Chondrocyte (in vitro differentiated cells): ENCODE measurements at places on chromosomes 16 and 17. TPM values are rescaled to one million over a fixed set of nuclear protein-coding genes. Genes with fewer than 3 reads are reported as not detected.

The MT1B gene
- total RNA-seq: not detected in 3 replicates

The GPR142 gene
- not detected in 3 replicates for total RNA-seq

The ARHGAP23 gene
- total RNA-seq: 109 to 165 TPM (median 157 TPM) in 3 replicates

The RAPGEFL1 gene
- 3.6 to 5.5 TPM (median 3.9 TPM) in 3 replicates for total RNA-seq

The CCL8 gene
- total RNA-seq: not detected in 3 replicates

GRCh38 chr16:22388101-22388644 is 13.8 kb upstream of the CDR2 start:
- H3K27me3 ChIP-seq: no peaks in the 10 kb centered on the region
- peaks cover 13% of the 10 kb centered on the region for H3K4me1 ChIP-seq
- H3K36me3 ChIP-seq: no peaks in the 10 kb centered on the region
- H3K27ac ChIP-seq: no peak overlapping the region
- no peak for DNase-seq

DNA sequence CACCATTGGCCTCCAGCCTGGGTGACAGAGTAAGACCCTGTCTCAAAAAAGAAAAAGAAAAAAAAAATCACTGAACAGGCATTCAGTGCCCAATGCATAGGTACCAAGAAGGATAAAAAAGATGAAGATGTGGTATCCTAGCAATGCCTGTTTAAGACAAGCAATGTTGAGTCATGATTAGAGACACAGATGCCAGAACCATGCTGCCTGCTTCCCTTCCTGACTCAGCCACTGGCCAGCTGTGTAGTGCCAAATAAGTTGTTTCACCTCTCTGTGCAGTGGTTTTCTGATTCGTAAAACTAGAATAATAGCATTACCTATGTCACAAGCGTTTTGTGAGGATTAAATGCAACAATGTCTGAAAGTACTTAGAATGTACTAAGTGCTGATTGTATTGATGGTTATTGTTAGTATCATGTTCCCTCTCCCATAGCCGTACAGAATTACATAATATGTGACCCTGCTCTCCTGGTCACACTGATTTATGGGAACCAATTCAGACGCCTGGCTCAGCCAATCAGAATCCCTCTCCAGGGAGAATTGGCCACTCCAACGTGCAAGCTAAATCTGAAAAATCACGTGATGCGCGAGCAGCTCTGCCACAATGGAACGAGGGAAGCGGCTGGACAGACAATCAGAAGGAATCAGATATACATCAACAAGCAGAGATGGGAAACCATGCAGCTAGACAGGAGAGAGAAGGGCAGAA is 241.9 kb downstream of the SLC39A11 start:
- no peak overlapping the region for H3K4me3 ChIP-seq
- no peak for DNase-seq
- H3K27me3 ChIP-seq: no peaks in the 10 kb centered on the region

- H3K4me3 ChIP-seq: no peak overlapping the region
- H3K27me3 ChIP-seq: peaks cover 19% of the 10 kb centered on the region
- no peaks in the 10 kb centered on the region for H3K36me3 ChIP-seq
- H3K27ac ChIP-seq: no peak overlapping the region
- no peak for DNase-seq
These were observed 17.4 kb downstream of the ZNF423 start for GRCh38 chr16:49838441-49839016.

DNA sequence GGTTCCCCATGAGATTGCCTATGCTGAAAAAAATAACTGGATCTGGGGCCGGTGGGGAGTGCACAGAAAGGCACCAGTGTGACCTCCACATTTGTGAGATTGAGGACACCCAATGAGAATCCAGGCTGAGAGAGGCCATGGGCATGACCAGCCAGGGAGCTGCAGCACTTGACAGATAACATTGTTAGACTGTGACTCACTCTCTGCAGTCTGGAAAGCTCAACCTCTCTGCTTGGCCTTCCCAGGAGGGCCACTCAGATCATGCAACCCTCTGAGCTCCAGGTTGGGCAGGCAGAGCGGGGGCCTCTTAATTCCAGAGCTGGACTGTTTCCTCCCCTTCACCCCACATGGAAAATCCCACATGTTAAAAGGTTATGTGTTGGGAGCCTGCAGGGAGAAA is 30.1 kb downstream of the FZD2 start:
- no peak overlapping the region for H3K4me3 ChIP-seq
- peak overlapping the region; percentile 98 for H3K27ac ChIP-seq
- DNase-seq: no peak
- peaks cover 56% of the 10 kb centered on the region for H3K4me1 ChIP-seq
- no peaks in the 10 kb centered on the region for H3K36me3 ChIP-seq

DNA sequence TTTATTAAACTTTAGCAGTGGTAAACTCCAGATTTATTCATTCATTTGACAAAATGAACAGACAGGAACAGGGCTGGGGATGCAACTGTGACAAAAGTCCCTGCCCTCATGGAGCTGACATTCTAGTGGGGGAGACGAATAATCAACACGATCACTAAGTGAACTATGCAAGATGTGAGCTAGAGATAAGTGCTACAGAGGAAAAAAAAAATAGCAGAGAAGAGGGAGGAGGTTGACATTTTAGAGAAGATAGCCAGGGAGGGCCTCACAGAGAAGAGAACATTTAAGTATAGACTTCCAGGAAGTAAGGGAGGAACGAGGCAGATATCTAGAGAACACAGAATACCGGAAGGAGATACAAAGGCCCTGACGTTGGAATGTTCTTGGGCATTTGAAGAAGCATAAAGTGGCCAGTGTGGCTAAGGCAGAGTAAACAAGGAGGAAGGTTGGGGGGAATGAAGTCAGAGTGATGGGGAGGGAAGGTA is 17.9 kb upstream of the AP1G1 start:
- no peak overlapping the region for H3K4me3 ChIP-seq
- no peaks in the 10 kb centered on the region for H3K27me3 ChIP-seq
- peaks cover 5% of the 10 kb centered on the region for H3K36me3 ChIP-seq
- H3K4me1 ChIP-seq: no peaks in the 10 kb centered on the region
- DNase-seq: no peak

GRCh38 chr16:85664580-85665372 is 24.0 kb downstream of the GINS2 start:
- H3K27ac ChIP-seq: no peak overlapping the region
- H3K36me3 ChIP-seq: peaks cover 24% of the 10 kb centered on the region
- no peaks in the 10 kb centered on the region for H3K4me1 ChIP-seq
- no peak overlapping the region for H3K4me3 ChIP-seq

DNA sequence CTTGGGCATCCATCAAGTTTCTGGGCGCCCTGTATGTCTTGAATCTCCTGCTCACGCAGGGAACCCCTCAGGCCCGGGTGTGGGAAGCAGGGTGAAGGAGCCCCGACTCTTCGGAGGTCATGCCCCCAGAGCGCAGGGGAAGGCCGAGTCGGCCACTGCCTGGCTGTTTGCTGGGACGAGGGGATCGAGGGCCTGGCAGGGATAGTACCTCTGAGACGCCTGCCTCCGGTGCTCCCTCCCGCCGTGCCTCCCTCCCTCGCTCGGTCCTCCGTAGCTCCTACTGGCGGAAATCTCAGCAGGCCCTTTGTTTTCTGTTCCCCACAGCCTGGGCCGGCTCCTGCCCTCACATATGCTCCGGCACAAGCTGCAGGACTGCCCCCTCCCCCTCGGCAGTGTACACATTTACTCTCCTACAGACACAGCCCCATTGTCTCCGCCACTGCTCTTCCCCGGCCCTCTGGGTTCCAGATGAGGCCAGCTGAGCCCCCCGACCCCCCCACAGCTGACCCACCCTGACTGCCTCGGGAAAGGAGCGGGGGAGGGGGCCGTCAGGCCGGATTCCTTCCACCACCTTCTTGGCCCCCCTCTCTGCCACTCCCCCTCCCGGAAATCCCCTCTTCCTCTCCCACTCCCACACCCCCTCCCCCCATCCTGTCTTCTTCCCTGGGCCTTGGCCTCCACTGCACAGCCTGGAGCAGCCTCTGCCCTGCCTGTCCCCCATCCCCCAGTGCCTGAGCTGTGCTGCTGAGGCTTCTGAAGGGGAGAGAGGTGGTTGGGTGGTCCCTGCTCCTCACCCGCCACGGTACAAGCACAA is 1.4 kb downstream of the TRAF4 start:
- DNase-seq: peak; percentile 94
- H3K36me3 ChIP-seq: peaks cover 8% of the 10 kb centered on the region
- peak overlapping the region; percentile 89 for H3K4me3 ChIP-seq
- peaks cover 33% of the 10 kb centered on the region for H3K4me1 ChIP-seq
- H3K27ac ChIP-seq: peak overlapping the region; percentile 94

GRCh38 chr16:86052115-86052670 is 153.2 kb downstream of the IRF8 start:
- H3K27ac ChIP-seq: no peak overlapping the region
- H3K27me3 ChIP-seq: peaks cover 59% of the 10 kb centered on the region
- no peaks in the 10 kb centered on the region for H3K36me3 ChIP-seq
- no peak overlapping the region for H3K4me3 ChIP-seq

DNA sequence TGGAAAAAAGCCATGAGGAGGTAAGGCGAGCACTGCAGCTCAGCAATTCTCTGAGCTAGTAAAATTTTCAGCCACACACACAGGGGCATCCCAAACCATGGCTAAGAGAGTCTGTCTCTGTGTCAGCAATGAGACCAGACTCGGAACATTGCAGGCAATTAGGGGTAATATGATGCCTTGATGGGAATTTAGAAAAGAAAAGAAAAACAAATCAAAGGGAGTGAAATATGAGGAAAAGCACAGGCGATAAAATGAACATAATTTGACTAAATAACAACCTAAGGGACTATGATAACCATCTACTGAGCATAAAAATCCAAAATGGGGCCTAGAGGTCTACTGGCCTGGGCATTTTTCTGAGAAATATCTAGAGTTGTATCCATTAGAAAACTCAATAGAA is 546.0 kb upstream of the PSMD7 start:
- H3K4me3 ChIP-seq: no peak overlapping the region
- H3K4me1 ChIP-seq: peaks cover 15% of the 10 kb centered on the region
- H3K36me3 ChIP-seq: no peaks in the 10 kb centered on the region
- H3K27me3 ChIP-seq: peaks cover 1% of the 10 kb centered on the region
- no peak overlapping the region for H3K27ac ChIP-seq

DNA sequence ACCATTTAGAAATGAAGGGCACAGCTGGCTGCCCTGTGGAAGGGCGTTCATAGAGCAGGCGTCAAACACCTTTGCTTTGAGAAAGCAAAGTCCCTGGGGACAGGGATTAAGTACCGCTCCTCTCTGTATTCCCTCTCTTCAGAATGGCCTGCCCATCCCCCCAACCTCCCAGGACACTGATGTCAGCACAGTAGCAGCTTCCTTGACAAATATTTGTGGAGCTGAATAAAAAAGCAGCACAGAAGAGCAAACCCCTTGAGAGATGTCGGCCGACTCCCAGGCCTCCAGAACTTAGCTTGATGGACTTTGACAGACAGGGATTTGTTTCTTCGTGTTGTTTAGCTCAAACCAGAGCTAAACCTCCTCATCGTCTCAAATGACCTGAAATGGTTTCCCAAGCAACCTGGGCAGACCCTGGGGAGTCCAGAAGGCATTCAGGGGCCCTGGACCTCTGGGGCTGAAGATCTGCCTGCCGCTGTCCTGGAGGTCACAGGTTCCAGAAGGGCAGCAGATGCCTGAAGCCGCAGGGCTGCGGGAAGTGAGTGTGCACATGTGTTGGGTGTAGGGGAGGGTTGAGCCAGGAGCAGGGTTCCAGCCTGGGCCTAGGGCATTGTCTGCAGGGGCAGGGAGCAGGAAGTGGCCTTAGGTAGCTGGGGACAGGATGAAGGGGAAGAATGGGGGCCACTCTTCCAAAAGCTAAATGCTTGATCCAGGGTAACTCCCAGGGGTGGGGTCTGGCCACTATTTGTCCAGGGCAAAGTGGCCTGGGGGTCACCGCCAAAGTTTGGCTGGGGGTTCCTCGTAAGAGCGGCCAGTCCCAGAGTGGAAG is 42.3 kb upstream of the NKD1 start:
- H3K36me3 ChIP-seq: no peaks in the 10 kb centered on the region
- peaks cover 14% of the 10 kb centered on the region for H3K27me3 ChIP-seq
- H3K27ac ChIP-seq: no peak overlapping the region
- DNase-seq: no peak
- H3K4me1 ChIP-seq: peaks cover 12% of the 10 kb centered on the region

DNA sequence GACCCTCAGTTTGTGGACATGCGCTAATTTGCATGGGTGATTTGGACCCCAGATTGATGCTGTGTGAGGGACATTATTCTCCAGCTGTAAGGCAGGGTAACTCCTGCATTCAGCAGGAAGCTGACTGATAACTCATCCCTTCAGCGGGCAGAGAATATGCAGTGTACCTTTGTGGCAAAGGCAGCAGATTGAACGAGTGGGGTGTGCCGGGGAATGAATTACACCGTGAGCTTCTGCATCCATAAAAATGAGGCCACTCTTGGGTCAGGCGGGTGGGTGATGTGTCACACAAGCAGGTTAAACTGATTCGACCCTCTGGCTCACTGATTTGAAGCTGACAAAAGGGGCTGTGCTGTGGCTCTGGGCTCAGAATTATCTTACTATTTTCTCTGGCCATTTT is 128.9 kb upstream of the PMFBP1 start:
- H3K4me1 ChIP-seq: peaks cover 4% of the 10 kb centered on the region
- no peak for DNase-seq
- H3K4me3 ChIP-seq: no peak overlapping the region
- H3K27ac ChIP-seq: no peak overlapping the region

DNA sequence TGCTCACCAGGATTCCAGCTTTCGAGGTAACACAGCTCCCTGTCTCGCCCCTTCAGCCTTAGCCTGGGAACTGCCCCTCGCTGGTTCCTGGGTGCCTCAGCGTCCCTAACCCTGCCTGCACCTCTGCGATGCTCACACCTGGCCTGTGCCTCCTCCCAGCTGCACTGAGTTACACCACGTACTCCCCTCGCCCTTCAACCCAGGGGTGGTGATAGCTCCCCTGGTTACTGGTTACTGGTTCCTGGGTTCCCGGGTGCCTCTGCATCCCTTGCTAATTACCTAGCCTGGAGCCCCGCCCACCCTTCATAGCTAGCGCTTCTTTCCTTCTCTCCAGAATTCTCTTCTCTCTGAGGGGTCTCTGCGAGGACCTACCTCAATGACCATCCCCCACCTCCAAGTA is 65.3 kb upstream of the PLCG2 start:
- H3K4me3 ChIP-seq: no peak overlapping the region
- H3K4me1 ChIP-seq: peaks cover 19% of the 10 kb centered on the region
- H3K27me3 ChIP-seq: no peaks in the 10 kb centered on the region
- no peak for DNase-seq
- H3K36me3 ChIP-seq: peaks cover 1% of the 10 kb centered on the region

GRCh38 chr17:43683928-43684653 is 22.4 kb upstream of the MEOX1 start:
- H3K36me3 ChIP-seq: no peaks in the 10 kb centered on the region
- no peak overlapping the region for H3K4me3 ChIP-seq
- H3K27me3 ChIP-seq: peaks cover 4% of the 10 kb centered on the region
- peaks cover 4% of the 10 kb centered on the region for H3K4me1 ChIP-seq
- no peak for DNase-seq

GRCh38 chr17:80671825-80672110 is 127.1 kb downstream of the RPTOR start:
- H3K4me1 ChIP-seq: peaks cover 24% of the 10 kb centered on the region
- H3K4me3 ChIP-seq: no peak overlapping the region
- H3K27ac ChIP-seq: no peak overlapping the region
- no peak for DNase-seq
- no peaks in the 10 kb centered on the region for H3K27me3 ChIP-seq

DNA sequence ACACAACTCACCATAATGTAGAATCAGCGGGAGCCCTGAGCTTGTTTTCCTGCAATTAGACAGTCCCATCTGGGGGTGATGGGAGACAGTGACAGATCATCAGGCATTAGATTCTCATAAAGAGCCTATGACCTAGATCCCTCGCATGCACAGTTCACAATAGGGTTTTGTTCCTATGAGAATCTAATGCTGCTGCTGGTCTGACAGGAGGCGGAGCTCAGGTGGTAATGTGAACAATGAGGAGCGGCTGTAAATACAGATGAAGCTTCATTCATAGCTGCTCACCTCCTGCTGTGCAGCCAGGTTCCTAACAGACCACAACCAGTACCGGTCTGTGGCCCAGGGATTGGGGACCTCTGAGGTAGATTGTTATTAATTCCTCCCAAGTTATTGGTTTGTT is 2.9 kb upstream of the DOK4 start:
- no peak overlapping the region for H3K4me3 ChIP-seq
- no peak overlapping the region for H3K27ac ChIP-seq
- peaks cover 25% of the 10 kb centered on the region for H3K4me1 ChIP-seq
- peaks cover 7% of the 10 kb centered on the region for H3K27me3 ChIP-seq
- no peaks in the 10 kb centered on the region for H3K36me3 ChIP-seq
- no peak for DNase-seq
